ENCODE measurements at places on chromosomes 6 and 20. TPM values are rescaled to one million over a fixed set of nuclear protein-coding genes. Genes with fewer than 3 reads are reported as not detected.

DNA sequence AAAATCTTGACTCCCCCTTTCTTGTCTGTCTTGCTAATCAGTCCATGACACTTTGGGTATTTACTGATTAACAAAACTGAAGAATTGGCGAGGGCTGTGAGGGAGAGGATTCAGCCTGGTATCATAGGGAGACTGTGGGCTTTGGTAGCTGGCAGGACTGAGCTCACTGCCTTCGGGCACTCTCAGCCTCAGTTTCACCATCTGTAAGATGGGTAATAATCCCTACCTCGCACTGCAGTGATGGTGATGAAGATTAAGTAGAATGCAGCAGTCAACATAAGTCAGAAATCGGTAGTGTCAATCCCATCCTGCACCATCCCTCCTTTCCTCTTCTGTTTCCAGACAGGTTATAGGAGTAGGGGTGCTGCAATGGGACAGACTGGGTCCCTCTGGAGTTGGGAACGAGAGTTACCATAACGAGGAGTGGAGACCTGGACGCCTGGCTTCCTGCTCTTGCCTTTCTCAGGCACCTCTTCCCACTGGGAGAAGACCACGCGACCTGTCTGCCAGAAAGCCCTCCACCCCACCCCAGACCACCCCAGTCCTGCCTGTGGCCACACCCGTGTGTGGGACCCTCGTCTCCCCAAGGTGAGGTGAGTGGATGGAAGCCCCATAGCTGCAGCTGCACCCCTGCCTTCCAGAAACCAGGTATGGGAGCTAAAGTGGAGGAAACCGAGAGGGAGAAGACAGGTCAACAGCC lies 99.1 kb downstream of the SNX5 start:
- no peak for DNase-seq

DNA sequence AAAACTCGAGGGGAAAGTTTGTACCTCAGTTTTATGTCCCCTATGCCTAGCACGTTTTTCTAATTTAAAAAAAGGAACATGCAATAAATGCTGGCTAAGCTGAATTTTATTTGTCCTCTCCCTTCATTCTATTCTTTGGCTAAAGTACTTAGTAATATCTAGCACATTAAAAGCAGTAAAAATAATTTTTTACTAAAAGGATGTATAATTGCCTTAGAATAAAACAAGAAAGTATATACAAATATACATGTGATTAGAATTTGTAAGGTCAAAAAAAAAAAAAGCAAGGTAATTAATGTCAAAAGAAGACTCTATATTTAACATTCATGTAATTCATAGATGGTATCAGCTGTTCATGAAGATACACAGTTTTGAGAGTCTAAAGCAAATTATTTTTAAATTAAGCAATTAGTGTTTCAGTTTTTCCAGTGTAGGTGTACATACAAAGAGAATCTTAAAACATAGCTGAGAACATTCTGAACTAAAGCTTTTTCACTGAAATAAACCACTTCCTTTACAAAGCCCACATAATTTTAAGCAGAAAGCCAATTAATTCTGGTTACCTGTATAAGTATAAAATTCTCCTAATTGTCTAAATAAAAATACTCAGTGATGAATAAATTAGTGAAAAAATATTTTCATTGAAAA lies 32.4 kb downstream of the HBS1L start:
- no peak for DNase-seq

FOXA2 gene
- 37.0 TPM for total RNA-seq

- no peak for DNase-seq
Observed at GRCh38 chr20:4578375-4578774, 143.3 kb upstream of the PRND start.

MTFR2 gene
- 3.1 TPM for total RNA-seq

GRCh38 chr6:138722425-138723371 lies 50.9 kb upstream of the CCDC28A start:
- DNase-seq = no peak

GRCh38 chr20:63233924-63234323 lies 1.8 kb upstream of the BIRC7 start:
- no peak for DNase-seq

- DNase-seq = no peak
Observed at GRCh38 chr6:107077710-107078109, 37.6 kb downstream of the BEND3 start.

- no peak for DNase-seq
Observed at GRCh38 chr6:57069920-57070331, 20.1 kb upstream of the ZNF451 start.

RHAG gene
- total RNA-seq = not detected

Data from left colon (tissue), 2 donors.